ENCODE measurements at places on chromosomes 12 and 14. TPM values are rescaled to one million over a fixed set of nuclear protein-coding genes. Genes with fewer than 3 reads are reported as not detected.
A peak's percentile ranks its signal among the peaks of the same experiment; 100 is the strongest.

The PPP1R1A gene
- total RNA-seq: not detected

DNA sequence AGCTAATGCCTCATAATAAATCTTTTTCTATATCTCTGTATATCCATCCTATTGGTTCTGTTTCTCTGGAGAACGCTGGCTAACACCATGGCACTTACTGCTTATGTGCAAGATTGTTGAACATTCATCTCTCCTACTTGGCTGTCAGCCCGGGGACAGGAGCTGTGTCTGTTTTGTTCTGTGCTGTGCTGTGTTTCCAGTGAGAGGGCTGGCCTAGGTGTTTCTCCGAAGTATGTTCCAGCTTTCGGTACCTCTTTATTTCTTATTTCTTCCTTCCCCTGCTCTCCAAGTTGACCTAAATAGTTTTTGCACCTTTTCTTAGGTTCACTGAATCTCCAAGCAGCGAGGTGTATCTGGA lies 18.8 kb upstream of the NR4A1 start:
- H3K36me3 ChIP-seq: no peaks in the 10 kb centered on the region
- H3K4me1 ChIP-seq: peaks cover 18% of the 10 kb centered on the region
- peak; percentile 56 for DNase-seq
- H3K27me3 ChIP-seq: no peaks in the 10 kb centered on the region
- no peak overlapping the region for H3K4me3 ChIP-seq

DNA sequence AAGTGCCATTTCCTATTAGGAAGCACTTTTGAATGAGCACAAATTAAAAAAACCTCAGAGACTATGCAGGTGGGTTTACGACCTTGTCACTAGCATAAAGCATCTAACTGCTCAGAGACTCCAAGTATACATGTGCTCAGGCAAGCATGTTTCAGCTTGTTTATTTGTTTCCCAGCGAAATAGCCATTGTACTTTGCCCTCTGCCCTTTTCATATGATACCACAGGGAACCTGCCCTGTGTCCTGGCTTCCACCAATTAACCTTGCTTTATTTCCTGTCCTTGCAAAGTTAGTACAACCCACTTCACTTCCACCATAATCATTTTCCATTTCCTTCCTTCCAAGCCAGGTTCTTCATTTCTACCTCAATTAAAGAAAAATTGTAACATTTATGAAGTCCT lies 194.9 kb downstream of the DUSP6 start:
- no peak overlapping the region for H3K4me3 ChIP-seq
- no peak for DNase-seq
- H3K4me1 ChIP-seq: peaks cover 52% of the 10 kb centered on the region
- H3K27ac ChIP-seq: peak overlapping the region; percentile 82
- no peaks in the 10 kb centered on the region for H3K27me3 ChIP-seq
- H3K36me3 ChIP-seq: no peaks in the 10 kb centered on the region

- H3K4me1 ChIP-seq: no peaks in the 10 kb centered on the region
- peaks cover 3% of the 10 kb centered on the region for H3K36me3 ChIP-seq
- H3K27ac ChIP-seq: no peak overlapping the region
These were observed 13.7 kb downstream of the FOXJ2 start for GRCh38 chr12:8045952-8046944.

DNA sequence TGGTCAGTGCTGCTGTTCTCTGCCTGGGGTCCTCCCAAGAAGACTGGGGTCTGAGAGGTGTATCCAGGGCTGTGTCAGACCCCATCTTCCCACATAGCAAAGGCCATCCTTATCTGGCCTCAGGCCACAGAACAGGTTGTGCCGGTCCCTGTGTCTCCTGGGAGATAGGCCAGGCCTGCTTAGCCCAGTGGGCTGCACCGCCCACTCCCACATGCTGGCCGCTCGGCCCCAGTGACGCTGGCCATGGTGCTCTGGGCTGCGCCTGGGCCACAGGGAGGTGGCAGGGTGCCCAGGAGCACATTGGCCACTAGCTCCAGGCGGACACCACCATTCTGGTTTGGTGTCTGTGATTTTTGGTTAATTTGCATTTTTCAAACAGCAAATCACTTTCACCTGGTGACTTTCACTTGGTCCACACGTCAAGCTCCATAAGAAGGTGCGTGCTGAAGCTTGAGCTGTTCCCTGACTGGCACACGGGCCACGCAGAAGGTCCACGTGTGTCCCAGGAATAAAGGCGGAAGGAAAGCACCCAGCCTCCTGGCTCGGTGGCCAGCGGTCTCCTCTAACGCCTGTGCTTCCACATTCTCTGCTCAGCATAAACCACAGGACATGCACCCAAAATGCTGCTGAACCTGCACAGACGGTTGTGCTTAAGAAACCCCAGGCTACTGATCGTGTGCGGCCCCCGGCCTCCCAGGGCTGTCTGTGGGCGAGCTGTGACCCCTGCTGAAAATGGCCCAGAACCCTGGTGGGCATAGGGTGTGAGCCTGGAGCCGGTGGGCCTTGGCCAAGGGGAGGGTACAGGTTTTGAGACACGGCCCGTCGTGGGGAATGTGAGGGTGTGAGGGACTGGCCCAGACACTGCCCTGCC lies 4.6 kb downstream of the FBRSL1 start:
- H3K36me3 ChIP-seq: no peaks in the 10 kb centered on the region
- no peak overlapping the region for H3K27ac ChIP-seq
- DNase-seq: no peak
- H3K4me1 ChIP-seq: peaks cover 11% of the 10 kb centered on the region

The DAO gene
- not detected for total RNA-seq

GRCh38 chr12:111976291-111976690 lies 36.7 kb downstream of the TMEM116 start:
- no peaks in the 10 kb centered on the region for H3K27me3 ChIP-seq
- H3K36me3 ChIP-seq: no peaks in the 10 kb centered on the region
- H3K4me1 ChIP-seq: no peaks in the 10 kb centered on the region
- no peak overlapping the region for H3K27ac ChIP-seq
- no peak overlapping the region for H3K4me3 ChIP-seq
